ENCODE measurements at places on chromosomes 3 and 15. TPM values are rescaled to one million over a fixed set of nuclear protein-coding genes. Genes with fewer than 3 reads are reported as not detected.

CRTAP gene
- 78.4 TPM for total RNA-seq

LEKR1 gene
- 1.4 TPM for total RNA-seq

ANXA2 gene
- 301 TPM for total RNA-seq

LSMEM2 gene
- total RNA-seq = not detected

DNA sequence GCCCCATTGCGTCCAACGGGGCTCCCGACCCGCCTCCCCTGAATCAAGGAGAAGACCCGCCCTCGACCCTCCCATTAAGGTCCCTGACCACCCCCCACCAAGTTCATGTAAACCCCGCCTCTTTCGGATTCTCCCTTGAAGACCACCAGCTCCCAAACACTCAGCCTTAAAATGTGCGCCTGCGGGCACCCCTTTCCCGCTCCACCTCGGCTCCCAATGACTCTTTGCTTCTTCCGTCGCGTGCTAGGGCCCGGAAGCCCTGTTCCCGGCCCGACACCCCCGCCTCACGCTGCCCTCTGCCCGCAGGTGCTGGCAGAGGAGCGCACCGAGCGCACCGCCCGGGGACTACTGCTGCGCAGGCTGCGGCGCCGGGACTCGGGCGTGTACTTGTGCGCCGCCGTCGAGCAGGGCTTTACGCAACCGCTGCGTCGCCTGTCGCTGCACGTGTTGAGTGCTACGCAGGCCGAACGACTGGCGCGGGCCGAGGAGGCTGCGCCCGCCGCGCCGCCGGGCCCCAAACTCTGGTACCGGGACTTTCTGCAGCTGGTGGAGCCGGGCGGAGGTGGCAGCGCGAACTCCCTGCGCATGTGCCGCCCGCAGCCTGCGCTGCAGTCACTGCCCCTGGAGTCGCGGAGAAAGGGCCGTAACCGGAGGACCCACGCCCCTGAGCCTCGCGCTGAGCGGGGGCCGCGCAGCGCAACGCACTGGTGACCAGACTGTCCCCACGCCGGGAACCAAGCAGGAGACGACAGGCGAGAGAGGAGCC lies 2.7 kb upstream of the LSMEM2 start:
- no peak overlapping the region for H3K4me3 ChIP-seq
- no peaks in the 10 kb centered on the region for H3K36me3 ChIP-seq
- no peak for DNase-seq
- H3K27ac ChIP-seq = no peak overlapping the region

DNA sequence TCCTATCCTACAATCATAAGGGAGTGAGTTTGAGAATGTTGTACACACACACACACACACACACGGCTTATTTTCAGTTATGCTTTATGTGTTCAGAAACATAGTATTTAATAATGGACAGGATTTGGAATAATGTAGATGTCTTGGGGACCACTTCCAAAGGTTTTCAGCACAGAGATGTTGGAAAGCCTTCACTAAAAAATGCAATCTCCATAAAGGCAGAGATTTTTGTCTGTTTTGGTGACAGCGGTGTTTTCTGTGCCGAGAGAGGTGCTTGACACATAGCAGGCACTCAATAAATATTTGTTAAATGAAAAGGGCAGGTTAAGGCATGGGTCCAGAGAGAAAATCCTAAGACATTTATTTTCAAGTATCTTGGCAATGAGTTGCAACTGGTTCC lies 428.2 kb upstream of the RGMA start:
- H3K4me1 ChIP-seq = no peaks in the 10 kb centered on the region
- no peaks in the 10 kb centered on the region for H3K27me3 ChIP-seq
- DNase-seq = no peak
- no peak overlapping the region for H3K27ac ChIP-seq

- peaks cover 9% of the 10 kb centered on the region for H3K27me3 ChIP-seq
- no peaks in the 10 kb centered on the region for H3K4me1 ChIP-seq
- no peaks in the 10 kb centered on the region for H3K36me3 ChIP-seq
- no peak overlapping the region for H3K27ac ChIP-seq
- no peak for DNase-seq
Observed at GRCh38 chr3:15977598-15978232, 179.9 kb upstream of the ANKRD28 start.

DNA sequence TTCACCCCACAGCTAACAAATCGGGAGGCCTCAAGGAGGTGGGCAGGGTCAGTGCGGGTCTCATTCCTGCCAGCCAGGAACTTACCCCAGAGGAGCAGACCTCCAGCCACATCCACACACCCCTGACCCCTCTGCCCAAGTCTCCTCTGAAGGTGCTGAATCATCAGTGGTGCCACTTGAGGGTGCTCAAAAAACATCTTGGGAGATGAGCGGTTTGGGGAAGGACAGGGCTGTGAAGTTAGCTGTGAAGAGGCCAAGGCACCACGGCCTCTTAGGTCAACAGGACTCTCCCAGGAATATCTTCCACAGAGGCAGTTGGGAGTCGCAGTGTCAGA lies 1.2 kb downstream of the DAPK2 start:
- H3K36me3 ChIP-seq = no peaks in the 10 kb centered on the region
- H3K4me1 ChIP-seq = peaks cover 4% of the 10 kb centered on the region
- no peak for DNase-seq
- H3K27me3 ChIP-seq = no peaks in the 10 kb centered on the region
- H3K27ac ChIP-seq = no peak overlapping the region

DNA sequence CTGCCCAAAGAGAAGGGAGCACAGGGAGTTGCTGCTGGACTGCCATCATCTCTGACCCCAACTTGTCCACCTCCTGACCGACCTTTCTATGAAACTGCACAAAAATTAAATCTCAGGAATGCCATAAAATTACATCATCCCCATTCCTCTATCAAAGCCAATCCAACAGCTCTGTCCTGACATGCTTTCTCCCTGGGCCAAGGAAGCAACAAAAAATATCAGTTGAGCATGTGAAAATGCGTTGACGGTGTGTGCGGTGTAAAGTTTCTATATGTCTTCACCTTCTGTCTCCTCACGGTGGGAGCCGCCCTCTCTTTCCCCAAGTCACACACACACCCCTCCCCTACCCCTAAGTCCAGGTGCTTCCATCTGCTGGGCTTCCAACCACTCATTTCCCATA lies 3.6 kb upstream of the ZNF774 start:
- no peak for DNase-seq
- H3K36me3 ChIP-seq = no peaks in the 10 kb centered on the region
- no peak overlapping the region for H3K27ac ChIP-seq
- H3K4me1 ChIP-seq = peaks cover 13% of the 10 kb centered on the region
- no peak overlapping the region for H3K4me3 ChIP-seq
- H3K27me3 ChIP-seq = no peaks in the 10 kb centered on the region

- H3K4me1 ChIP-seq = no peaks in the 10 kb centered on the region
- no peak overlapping the region for H3K4me3 ChIP-seq
- H3K27ac ChIP-seq = no peak overlapping the region
- H3K36me3 ChIP-seq = peaks cover 21% of the 10 kb centered on the region
- H3K27me3 ChIP-seq = no peaks in the 10 kb centered on the region
Observed at GRCh38 chr3:130671545-130672312, 74.9 kb downstream of the PIK3R4 start.

DNA sequence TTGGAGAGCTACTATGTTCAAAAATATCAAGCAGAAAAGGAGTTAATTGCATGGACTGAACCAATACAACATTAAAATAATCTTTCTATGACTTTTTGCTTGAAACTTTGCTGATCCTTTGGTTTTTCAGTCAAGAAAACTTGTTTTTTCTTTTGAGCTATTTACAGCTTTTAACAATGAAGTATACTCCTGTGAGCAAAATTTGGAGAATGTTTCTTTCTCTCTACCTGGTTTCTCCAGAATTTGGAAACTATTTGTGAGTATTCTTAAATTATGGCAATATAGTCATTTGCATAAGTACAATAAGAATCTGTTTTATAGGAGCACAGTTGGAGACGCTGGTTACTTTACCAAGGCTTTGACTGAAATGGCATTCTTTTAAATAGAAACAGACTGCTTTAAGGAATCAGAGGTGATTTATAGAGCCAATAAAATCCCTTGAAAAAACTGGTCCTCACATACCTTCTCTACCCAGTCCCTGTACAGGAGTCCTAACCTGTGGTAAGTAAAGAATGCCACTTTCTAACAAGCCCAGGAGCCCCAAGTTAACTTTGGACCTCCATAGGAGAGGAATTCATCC lies 127.4 kb downstream of the PLCH1 start:
- H3K36me3 ChIP-seq = no peaks in the 10 kb centered on the region
- H3K27me3 ChIP-seq = no peaks in the 10 kb centered on the region
- no peak for DNase-seq
- H3K4me3 ChIP-seq = no peak overlapping the region

- no peaks in the 10 kb centered on the region for H3K36me3 ChIP-seq
- no peak overlapping the region for H3K27ac ChIP-seq
- H3K27me3 ChIP-seq = no peaks in the 10 kb centered on the region
- no peak overlapping the region for H3K4me3 ChIP-seq
- H3K4me1 ChIP-seq = no peaks in the 10 kb centered on the region
Observed at GRCh38 chr3:133486658-133487057, 86.8 kb downstream of the BFSP2 start.

DNA sequence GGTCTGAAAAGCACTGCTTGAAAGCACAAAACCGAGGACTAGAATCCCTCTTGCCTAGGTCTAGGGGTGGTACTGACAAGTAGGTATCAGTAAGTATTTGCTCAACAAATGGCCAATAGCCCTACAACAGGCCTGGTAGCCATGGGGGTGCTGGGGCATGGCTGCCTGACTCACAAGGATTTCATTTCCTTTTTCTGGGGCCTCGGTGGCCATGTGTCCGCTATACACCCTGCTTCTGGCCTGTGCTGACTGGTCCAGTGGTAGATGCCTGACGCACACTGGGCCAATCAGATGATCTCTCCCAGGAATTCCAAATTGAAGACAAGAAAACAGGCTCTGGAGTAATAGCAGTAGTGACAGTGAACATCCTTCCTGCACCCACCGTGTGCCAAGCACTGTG lies 29.4 kb downstream of the MELTF start:
- H3K4me3 ChIP-seq = no peak overlapping the region
- no peaks in the 10 kb centered on the region for H3K27me3 ChIP-seq
- H3K36me3 ChIP-seq = no peaks in the 10 kb centered on the region
- no peak overlapping the region for H3K27ac ChIP-seq

DNA sequence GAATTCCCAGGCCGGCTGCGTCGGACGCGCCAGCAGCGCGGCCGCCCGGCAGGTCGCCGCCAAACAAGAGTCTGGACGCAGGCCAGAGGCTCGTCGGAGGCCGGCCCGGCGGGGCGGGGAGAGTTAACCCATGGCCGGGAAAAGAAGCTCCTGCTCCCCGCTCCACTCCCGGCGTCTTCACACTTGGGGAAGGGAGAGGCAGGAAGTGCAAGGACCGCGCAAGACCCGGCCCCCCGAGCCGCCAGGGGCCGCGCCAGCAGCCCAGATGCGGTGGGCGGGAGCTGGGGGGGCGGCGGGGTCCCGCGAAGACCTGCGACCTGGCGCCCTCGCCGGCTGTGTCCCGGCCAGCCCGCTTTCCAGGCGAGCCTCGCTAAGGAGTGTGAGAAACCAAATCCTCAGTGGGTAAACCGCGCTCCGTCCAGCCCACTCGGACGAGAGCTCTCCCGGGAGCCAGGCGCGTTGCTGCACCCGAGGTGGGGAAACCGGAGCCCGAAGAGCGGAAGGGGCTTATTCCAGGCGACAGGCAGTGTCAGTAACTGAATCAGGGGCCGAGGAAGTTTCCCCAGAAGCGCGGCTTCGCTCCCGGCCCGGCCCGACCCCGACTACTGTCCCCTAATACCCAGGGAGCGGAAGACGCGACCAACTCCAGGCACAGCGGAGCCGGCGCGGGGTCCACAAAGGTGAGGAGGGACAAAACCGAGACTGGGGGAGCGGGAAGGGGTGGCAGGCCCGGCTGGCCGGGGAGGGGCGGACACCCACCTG lies 721 bp downstream of the ADAMTS7 start:
- no peak overlapping the region for H3K27ac ChIP-seq
- H3K36me3 ChIP-seq = no peaks in the 10 kb centered on the region
- peaks cover 22% of the 10 kb centered on the region for H3K4me1 ChIP-seq
- no peak for DNase-seq
- H3K27me3 ChIP-seq = peaks cover 27% of the 10 kb centered on the region

DNA sequence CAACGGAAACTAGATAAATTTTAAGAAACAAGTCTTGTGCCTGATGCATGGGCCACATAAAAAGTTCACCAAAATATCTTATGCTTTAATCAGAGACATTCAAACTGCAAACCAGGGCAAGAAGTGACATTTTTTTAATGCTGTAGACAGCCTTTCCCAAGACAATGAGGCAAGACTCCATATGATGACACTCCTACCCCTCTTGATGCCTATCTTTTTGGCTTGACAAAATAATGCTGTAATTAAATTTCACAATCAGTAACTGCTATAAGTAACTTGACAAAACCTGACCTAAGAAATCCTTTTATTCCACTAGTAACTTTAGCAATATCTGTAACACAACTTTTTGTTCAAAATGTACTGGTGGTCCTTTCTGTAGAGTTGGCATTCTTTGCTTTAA lies 48.7 kb downstream of the ECT2 start:
- no peaks in the 10 kb centered on the region for H3K27me3 ChIP-seq
- H3K36me3 ChIP-seq = peaks cover 42% of the 10 kb centered on the region
- H3K4me3 ChIP-seq = no peak overlapping the region
- no peak for DNase-seq

DNA sequence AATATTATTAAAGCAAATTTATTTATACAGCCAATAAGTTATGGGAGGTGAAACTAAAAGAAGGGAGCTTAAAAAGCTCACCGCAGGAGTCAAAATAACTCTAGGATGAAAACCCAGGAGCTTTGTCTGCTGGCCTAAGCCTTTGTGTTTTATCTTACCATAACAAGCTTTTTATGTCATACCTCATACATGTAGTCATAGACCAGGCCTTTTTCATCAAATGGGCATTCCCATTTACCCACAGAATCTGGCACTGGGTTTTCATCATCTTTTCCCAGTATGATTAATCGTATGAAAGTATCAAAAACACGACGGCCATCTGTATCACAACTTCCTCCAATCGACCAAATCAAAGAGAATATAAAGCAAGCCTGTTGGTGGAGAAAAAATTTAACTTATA lies 122.8 kb downstream of the DNAH12 start:
- no peaks in the 10 kb centered on the region for H3K27me3 ChIP-seq
- H3K4me1 ChIP-seq = no peaks in the 10 kb centered on the region
- H3K27ac ChIP-seq = no peak overlapping the region
- no peaks in the 10 kb centered on the region for H3K36me3 ChIP-seq
- no peak for DNase-seq

GRCh38 chr15:59294574-59295260 lies 78.0 kb downstream of the MYO1E start:
- H3K36me3 ChIP-seq = no peaks in the 10 kb centered on the region
- H3K4me1 ChIP-seq = no peaks in the 10 kb centered on the region
- no peak overlapping the region for H3K4me3 ChIP-seq
- no peak for DNase-seq

GRCh38 chr3:5195605-5196004 lies 8.1 kb downstream of the EDEM1 start:
- peaks cover 59% of the 10 kb centered on the region for H3K4me1 ChIP-seq
- DNase-seq = no peak
- no peak overlapping the region for H3K27ac ChIP-seq
- no peaks in the 10 kb centered on the region for H3K27me3 ChIP-seq
- H3K36me3 ChIP-seq = peaks cover 45% of the 10 kb centered on the region

GRCh38 chr3:80285388-80285787 lies 517.6 kb upstream of the ROBO1 start:
- H3K4me3 ChIP-seq = no peak overlapping the region
- DNase-seq = no peak
- H3K27me3 ChIP-seq = no peaks in the 10 kb centered on the region
- H3K27ac ChIP-seq = no peak overlapping the region
- H3K36me3 ChIP-seq = no peaks in the 10 kb centered on the region

All from K562 (cell line).